ENCODE measurements at places on chromosomes 12 and 14.

GRCh38 chr14:76876076-76876475, 49.9 kb downstream of the LRRC74A start:
- DNase-seq = peak; percentile 78

DNA sequence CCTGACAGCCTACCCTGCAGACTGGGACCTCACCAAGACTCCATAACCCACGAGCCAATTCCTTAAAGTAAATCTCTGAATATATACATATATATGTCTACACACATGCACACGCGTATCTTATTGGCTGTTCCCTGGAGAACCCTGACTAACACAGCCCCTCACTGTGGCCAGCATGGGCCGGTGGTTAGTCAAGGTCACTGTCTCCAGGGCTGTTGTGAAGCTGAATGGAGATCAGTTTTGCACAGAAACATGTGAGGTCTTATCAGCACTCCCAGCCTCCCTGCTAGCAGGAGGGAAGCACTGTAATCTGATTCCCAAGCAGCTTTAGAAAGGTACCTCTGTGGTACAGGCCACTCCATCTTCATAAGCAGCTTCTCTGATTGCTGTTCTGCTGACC, 46.6 kb upstream of the PLEKHG6 start:
- no peak for DNase-seq

- no peak for DNase-seq
These were observed 11.2 kb downstream of the KCNH3 start for GRCh38 chr12:49549735-49550692.

DNA sequence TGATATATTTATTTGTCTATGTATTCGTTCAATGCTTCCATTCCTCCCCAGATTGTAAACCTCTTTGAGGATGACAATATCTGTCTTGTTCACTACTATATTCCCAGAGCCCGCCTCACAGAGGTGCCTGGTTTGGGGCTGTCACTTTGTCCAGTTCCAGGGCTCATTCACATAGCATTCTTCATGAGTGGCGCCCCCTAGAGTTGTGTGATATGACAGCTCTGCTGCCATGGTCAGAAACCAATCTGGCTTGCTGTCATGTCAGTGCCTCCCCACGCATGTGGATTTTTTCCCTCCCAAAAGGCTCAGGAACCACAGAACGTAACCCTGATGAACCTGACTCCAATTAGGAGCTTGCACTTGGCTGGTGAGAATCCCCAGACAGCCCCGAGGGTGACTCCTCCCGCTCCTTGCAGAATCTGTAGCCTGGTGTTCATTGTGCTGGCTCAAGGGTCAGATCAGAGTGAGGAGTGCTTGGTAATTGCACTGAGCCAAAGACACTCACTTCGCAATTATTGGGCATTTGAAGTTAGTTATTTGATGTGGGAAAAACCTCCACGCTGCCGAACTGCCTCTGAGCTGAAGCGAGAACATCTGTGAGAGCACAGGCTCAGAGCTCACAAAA, 145.5 kb downstream of the PTPN11 start:
- no peak for DNase-seq

DNA sequence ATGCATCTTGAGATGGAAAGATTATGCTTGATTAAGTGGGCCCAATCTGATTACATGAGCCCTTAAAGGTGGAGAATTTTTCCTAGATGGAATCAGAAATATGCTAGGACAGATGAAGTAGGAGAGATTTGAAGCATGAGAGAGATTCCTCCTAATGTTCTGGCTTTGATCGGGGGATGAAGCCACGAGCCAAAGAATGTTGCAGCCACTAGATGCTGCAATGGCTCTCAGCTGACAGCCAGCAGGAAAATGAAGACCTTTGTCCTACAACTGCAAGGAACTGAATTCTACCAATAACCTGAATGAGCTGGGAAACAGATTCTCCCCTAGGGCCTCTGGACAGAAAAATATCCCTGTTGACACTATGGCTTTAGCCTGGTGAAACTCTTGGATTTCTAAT, 82.6 kb upstream of the ATP2B1 start:
- DNase-seq = no peak

- no peak for DNase-seq
These were observed 46.4 kb downstream of the BCL11B start for GRCh38 chr14:99225436-99226203.

DNA sequence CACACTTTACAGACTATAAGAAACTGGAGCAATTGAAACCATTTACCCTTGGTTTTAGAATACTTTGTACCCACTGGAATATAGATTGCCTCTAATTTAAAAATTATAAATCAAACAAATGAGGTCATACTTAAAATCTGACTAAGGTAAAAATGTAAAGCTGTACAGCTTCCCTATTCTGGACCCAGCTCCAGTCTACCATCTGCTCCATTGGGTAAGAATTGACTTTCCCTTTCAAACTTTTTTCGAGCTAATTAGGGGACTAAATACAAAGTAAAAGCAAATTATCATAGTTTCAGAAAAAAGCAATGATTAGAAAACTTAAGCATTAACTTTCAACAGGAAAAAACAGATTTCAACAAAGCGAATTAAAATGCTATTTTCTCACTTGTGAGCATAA, 4.3 kb downstream of the KRR1 start:
- DNase-seq = no peak

DNA sequence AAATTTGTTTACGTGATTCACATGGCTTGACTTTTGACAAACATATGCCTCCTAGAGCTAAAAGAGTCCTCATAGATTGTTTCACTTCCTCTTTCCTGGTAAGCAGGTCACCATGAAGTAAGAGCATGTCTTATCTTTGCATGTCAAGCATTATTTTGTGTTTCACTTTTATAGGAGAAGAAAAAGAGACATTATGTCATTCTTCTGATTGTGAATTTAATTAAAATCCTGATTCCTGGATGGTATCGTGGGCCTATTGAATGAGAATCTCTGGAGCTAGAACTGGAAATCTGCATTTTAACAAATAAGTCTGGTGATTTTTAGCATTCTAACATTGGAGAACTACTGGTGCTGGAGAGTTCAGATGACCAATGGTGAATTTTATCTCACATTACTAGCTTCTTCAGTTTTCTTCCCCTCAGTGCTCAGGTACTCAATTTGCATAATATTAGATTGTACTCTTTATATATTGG, 218.6 kb upstream of the ATP2B1 start:
- no peak for DNase-seq

DNA sequence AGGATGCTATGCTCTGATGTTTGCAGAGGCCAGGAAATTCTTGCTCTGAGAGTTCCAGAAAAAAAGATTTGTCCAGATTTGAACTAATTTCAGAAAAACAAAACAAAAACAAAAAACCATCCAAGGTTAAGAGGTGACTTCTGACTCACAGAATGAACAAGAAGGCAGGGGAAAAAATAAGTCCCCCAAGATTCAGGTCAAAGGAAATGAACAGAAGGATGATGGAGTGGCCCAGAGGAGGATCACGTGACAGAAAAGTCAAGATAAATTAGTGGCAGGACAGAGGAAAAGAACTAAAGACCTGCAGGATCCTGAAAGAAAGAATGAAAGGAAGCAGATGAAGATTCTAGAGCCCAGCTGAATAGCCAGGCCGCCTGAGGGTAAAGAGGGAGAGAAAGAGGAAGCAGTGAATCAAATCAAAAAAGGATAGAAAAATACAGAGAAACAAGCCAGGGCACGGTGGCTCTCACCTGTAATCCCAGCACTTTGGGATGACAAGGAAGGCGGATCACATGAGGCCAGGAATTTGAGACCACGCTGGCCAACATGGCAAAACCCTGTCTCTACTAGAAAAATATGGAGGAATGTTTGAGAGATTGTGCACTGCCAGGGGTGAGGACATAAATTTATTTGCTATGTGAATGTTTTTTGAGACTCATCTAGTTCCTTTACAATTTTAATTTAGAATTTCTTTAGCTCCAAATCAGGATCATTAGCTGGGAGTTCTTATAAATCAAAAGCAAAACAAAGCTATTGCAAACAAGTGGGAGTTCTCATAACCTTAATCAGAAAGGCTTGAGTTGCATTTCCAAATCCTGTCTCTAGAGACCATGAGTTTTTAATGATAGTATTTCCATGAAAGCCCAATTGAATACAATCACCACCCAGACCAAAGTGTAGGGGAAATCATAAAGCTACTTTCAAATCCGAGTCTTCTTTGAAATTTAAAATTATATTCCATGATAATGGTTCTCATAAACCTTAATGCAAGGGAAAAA, 217.1 kb upstream of the PLEKHG7 start:
- DNase-seq = no peak

- no peak for DNase-seq
These were observed 2.0 kb downstream of the YAF2 start for GRCh38 chr12:42236017-42236416.

DNA sequence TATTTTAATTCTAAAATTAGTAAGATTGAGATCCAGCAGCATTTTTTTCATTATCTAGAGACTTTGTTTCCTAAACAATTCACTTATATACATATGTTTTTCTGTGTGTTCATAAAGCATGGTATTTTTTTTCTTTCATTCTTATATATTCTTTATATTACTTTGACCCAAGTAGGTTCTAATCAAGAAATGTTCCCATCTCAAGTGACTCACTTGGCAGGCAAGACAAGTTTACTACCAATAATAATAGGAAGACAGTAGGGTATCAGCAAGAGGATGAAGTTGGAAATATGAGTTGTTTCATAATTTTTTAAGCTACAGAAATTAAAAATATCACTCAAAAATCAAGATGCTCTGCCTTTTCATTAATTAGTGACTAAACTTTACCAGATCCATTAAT, 613.4 kb upstream of the ATP2B1 start:
- DNase-seq = no peak

GRCh38 chr14:103559766-103560165, 2.7 kb downstream of the BAG5 start:
- DNase-seq = no peak

GRCh38 chr12:124828264-124829007, 35.2 kb downstream of the SCARB1 start:
- DNase-seq = no peak

DNA sequence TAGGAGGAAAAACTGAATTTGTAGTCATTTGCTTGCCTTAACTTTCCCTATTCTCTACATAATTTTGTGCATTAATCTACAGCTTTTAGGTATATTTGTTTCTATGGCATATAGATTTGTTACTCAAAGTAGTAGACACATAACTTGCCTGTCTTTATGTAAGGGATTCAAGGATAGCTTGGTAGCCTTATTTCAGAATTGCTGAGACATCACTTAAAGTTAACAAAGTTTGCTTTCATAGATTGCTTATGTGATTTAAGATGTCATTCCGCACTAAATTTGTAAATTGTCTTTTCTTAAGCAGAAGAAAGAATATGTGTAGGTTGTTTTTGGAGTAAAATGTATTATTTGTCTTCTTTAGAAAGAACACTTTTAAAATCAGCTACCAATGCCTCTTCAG, 477.7 kb upstream of the NOVA1 start:
- no peak for DNase-seq

GRCh38 chr12:47776471-47777143, 3.6 kb downstream of the SLC48A1 start:
- no peak for DNase-seq

DNA sequence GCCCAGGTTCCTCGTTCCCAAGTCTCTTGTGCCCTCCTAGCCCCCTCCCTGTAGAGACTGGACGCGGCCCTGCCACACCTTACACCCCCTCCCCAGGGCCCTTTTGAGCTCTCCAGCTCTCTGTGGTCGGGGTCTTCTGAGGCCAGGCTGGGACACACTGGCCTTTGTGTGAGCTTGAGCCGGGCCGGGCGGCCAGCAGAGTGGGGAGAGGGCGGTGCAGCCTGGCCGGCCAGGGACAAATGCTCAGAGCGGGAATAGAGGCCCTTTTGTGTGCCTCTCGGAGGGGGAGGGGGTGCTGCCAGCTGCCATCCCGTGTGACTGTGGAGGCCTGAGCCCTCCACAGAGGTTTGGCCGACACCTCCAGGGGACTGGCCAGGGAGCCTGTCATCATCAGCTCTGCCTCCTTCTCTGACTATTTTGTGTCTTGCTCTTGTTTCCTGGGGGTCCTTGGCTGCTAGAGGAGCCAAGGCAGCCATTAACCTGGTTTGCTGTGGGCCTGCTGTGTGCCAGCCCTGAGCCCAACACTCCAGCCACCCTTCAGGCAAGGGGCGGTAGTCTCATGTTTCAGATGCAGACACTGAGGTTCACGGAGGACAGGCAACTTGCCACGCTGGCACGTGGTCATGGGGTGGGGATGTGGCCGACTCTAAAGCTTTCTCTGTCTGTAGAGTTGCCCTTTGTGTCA, 13.6 kb downstream of the FAM222A start:
- DNase-seq = no peak

DNA sequence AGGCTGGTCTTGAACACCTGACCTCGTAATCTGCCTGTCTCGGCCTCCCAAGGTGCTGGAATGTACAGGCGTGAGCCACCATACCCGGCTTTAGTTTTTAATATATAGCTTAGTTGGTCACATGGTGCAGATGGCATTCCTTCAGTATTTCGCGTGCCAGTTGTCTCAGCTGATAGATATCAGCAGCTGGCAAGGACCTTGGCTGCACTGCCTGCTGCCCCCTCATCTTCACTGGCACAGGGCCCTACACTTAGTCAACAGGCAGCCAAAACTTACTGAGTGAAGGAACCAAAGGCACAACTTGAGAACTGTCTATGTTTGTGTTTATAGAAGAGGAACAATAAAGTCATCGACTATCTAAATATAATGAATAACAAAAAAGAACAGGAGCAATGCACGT, 31.0 kb downstream of the EID3 start:
- no peak for DNase-seq

DNA sequence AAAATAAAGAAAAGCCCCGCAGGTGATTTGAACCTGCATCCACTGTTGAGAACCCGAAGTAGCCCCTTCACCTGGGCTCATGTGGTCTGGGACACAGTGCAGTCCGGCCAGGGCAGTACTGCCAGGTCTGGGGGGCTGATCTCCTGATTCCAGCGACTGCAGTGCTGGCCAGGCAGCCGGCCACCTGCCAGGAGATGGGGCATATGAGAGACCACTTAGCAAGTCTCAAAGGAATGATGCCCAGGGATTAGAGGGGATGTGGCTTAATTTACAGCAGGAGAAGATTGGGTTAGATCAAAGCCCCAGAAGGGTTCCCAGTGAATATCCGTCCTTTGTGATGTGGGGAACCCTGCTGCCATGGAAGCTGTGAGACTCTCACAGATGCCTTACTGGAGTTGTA, 113.3 kb downstream of the PRMT8 start:
- no peak for DNase-seq

GRCh38 chr12:19440019-19440858, 947 bp downstream of the AEBP2 start:
- peak; percentile 85 for DNase-seq

- DNase-seq = no peak
These were observed 919 bp downstream of the PSMA3 start for GRCh38 chr14:58245562-58245961.

GRCh38 chr14:37466623-37467088, 128.4 kb downstream of the FOXA1 start:
- no peak for DNase-seq

GRCh38 chr14:55430024-55430690, 10.3 kb downstream of the TBPL2 start:
- peak; percentile 61 for DNase-seq

DNA sequence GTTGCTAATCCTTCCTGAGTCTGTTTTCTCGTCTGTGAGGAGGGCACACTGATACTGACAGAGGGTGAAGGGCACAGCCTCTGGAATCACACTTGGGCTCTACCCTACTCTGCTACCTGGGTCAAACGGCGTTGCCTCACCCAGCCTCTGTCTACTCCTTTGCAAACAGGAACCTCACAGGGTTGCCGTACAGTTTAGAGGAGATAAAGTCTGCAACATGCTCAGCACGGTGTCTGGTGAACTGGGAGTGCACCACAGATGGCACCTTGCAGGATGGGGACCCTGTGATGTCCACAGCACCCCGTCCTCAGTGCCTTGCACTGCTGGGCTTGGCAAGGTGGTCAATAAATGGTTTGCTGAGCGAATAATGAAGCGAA, 38.3 kb downstream of the TESC start:
- DNase-seq = no peak

GRCh38 chr14:68696721-68697495, 96.0 kb downstream of the ZFP36L1 start:
- DNase-seq = no peak

All from activated CD8-positive, alpha-beta memory T cell treated with anti-CD3 and anti-CD28 coated beads for 24 hours (primary cell).